Suppressor macrophage treated with lipopolysaccharide for 4 hours (primary cell): ENCODE measurements at places on chromosomes 1 and 21.
A peak's percentile ranks its signal among the peaks of the same experiment; 100 is the strongest.

- no peak for DNase-seq
Measured at GRCh38 chr1:208866386-208866955, 622.3 kb upstream of the PLXNA2 start.

DNA sequence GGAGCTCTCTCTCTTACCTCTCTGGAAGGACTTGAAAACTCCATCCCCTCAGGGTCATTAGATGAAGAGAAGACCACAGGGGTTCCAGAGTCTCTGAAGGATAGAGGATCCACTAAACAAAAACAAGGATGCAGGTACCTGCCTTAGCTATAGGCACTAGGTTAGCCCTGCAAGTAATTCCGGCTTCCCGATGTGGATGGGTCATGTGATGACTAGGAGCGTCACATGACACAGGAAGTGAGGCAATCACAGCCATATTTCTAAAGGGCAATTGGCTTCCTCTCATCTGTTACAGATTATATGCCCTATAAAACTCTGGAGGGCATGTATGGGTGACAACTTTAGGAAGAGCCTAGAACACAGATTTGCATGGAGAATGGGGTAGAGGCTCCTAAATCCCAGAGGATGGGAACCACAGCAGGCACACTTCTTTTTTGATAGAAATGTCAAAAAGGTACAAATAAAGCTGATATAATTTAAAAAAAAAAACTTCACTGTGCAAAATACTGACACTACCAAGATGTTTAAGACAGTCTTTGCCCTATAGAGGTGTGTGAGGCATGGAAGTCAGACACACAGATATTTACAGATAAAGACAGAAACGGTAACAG lies 14.1 kb downstream of the ENTREP3 start:
- DNase-seq, result peak; percentile 87

DNA sequence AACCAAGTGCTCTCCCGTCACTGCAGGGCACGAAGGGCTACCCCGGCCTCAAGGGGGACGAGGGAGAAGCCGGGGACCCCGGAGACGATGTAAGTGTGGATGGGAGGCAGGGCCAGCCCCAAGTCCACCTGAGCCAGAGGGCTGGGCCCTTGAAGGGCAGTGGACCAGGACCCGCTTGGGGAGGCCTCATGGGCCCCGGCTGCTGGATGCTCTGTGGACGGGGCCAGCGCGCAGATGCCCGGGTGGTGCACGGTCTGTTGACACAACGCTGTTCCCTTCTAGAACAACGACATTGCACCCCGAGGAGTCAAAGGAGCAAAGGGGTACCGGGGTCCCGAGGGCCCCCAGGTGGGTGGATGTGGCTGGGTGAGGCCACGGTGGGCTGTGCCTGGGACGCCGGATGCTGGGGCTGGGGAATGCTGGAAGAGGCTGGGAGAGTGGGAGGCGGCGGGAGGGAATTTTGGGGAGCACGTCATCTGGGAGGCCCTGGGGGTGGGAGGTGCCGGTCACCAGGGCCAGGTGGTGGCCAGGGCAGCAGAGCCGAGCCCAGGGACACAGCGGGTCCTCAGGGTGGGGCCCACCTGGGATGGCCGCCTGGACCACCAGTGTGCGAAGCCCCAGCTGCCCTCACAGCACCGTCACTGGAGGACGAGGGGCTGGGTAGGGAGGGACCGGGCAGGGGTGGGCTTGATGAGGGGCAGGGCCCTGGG lies 17.5 kb downstream of the COL6A1 start:
- DNase-seq, result no peak

GRCh38 chr1:241591317-241591716 lies 48.9 kb downstream of the CHML start:
- peak; percentile 74 for DNase-seq

GRCh38 chr1:46607345-46608130 lies 3.5 kb upstream of the MKNK1 start:
- DNase-seq, result no peak

DNA sequence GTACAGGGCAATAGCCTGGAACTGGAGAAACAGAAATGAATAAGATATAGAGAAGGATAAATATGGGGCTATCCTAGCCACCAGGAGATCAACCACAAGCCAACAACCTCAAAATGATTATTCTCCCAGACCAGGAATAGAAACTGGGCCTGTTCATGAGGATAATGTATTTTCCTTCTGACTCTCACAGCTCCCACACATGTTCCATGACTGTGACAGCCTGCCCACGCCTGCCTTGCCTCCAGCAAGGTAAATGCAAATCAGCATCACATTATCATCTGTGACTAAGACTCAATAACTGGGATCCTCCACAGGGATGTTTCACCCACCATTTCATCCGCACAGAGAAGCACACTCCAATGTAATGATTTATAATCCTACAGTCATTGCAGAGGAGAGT lies 3.3 kb downstream of the ENSA start:
- DNase-seq, result no peak

DNA sequence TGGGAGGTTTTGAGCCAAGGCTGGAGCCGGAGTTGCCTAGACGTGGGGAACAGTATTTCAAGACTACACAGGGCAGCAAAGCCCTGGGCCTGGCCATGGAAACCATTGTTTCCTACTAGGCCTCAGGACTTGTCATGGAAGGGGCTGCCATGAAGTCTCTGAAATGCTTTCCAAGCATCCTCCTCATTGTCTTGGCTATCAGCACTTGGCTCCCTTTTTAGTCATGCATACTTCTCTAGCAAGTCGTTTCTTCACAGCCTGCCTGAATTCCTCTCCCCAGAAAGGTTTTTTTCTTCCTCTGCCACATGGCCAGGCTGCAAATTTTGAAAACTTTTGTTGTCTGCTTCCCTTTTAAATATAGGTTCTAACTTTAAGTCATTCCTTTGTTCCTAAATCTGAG lies 406.6 kb upstream of the TMPRSS15 start:
- no peak for DNase-seq

- DNase-seq, result no peak
Measured at GRCh38 chr1:193199940-193200339, 13.5 kb upstream of the B3GALT2 start.

DNA sequence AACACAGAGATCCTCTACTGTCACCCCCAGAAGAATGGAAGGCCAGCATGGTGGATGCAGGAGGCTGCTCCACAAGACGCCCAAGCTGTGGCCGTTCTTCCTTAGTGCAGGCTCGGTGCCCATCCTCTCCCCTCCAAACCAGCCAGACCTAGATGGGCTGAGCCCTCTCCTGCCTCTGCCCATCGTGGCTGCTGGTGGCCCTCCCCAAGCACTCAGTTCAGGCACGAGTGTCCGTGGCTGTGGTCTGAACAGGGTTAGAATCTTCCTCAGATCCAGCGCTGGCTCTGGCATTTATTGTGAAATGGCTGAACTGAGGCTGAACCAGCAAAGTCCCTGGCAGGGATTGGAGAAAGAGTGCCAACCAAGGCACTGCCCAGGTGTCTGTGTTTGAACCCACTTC lies 59.5 kb downstream of the TRIM11 start:
- DNase-seq, result no peak

DNA sequence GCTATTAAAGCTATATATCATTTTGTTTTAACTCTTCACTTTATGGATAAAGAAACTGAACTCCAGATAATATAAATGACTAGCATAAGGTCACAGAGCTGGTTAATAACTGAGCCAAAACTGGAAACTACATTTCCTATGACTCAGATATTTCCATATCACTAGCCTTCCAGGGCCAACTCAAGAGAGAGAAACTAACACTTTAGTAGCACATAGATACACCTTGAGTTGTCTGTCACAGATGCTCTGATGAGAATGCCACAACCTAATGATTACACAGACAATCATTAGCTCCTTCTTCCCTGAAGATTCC lies 40.7 kb downstream of the NME7 start:
- peak; percentile 32 for DNase-seq

DNA sequence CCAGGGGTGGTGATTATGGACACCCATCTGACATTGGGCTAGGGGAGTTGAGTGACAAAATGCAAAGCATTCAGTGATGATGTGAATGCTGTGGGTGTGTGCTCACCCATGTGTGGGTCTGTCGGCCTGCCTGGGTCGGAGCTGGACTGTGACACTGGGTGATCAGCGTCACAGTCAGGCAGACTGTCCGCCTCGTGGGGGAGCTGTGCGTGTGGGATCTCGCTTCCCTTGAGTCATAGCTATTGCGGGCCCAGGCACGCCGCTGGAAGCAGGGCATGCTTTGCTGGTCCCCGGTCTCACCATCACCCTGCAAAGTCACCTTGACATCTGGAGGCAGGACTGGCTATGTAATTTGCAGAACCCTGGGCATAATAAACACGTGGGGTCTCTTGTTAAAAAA lies 156.9 kb upstream of the IGSF21 start:
- no peak for DNase-seq

- DNase-seq, result peak; percentile 20
Measured at GRCh38 chr1:79323239-79324025, 316.9 kb upstream of the ADGRL4 start.

GRCh38 chr1:233614743-233615521 lies 1.0 kb downstream of the KCNK1 start:
- no peak for DNase-seq

- peak; percentile 72 for DNase-seq
Measured at GRCh38 chr1:24830680-24831272, 85.5 kb downstream of the CLIC4 start.

DNA sequence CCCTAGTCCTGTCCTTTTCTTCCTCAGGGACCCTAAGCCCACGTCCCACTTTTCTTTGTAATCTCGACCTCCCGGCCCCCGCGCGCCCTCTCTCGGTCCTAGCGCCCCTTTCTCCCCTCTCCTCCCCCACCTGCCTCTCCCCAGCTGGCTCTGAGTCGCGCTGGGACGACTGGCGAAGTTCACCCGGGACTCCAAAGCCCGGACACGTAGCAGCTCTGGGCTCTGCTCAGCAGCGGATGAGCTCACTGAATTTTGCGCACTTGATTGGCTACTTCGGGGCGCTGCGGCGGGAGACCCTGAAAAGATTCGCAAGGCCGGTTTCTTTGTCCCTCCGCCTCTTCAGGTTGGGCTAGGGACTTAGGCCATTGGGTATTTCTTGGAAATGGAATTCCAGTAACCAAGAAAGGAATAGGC lies 16.3 kb upstream of the ACKR1 start:
- DNase-seq, result peak; percentile 48

DNA sequence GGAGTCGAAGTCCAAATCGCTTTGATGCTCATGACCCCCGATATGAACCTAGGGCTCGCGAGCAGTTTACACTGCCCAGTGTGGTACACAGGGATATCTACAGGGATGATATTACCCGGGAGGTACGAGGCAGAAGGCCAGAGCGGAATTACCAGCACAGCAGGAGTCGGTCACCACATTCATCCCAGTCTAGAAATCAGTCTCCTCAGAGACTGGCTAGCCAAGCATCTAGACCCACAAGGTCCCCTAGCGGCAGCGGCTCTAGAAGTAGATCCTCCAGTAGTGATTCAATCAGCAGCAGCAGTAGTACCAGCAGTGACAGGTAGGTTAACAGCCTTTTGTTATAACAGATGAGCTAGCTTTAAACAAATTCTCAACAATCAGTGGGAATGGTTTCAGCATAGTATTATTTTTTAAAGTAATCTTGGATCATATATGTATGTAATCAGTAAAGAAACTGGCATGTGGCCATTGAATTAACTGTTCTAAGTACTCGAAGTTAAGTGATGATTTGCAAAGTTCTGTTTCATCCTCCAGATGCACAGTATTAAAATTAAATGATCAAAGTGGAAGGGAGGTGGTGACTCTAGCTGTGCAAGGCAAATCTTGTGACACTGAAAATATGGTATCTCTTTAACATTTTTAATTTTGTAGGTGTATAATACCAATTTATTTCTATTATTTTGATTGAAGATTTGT lies 29.0 kb downstream of the SPEN start:
- no peak for DNase-seq

- no peak for DNase-seq
Measured at GRCh38 chr1:185409345-185409744, 92.3 kb upstream of the IVNS1ABP start.

DNA sequence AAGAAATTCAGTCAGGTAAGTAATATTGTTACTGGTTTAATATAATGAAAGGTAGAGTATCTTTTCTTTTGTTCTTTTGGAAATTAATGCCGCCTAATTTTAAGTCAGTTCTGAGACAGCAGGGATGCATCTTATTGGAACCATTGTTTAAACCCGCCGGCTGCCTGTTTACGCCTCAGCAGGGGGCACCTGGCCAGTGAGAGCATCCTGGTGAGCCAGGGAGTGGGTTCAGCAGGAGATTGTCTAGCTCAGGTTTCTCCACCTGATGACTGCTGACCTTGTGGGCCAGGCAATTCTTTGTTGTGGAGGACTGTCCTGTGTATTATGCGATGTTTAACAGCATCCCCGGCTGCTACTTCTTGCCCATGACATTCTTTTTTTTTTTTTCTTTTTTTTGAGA lies 30.2 kb downstream of the CHAF1B start:
- no peak for DNase-seq

GRCh38 chr1:235138821-235139220 lies 10.2 kb upstream of the TOMM20 start:
- no peak for DNase-seq

DNA sequence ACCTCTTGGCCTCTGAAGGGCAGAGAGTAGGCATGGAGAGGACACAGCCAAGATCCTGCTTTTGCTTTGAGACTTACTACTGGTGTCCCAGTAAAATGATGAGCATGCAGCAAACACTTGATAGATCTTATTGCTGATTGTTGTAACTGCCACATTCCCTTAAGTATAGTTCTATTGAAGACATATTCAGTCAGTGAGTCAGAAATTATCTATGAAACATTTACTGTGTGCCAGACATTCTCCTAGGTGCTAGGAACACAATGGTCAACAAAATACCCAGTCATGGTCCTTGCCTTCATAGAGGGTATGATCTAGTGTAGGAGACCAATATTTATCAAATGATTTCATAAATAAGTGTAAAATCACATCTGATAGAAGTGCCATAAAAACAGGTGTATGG lies 13.6 kb downstream of the STYXL2 start:
- DNase-seq, result no peak

DNA sequence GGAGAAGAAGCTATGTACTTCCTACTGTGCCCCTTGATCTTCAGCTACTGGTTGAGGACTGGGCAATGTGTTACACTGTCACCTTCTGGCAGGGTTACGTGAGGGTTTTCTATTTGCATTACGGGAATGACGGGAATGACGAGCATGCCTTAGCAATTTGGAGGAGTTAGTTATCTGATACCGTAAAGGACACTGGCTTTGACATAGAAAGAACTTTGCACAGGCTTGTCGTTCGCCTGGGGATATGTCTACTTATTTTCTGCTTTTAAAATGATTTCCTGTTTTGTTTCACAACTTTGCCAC lies 19.8 kb upstream of the ACBD6 start:
- DNase-seq, result no peak

- DNase-seq, result no peak
Measured at GRCh38 chr1:19864570-19865160, 17.5 kb upstream of the OTUD3 start.

DNA sequence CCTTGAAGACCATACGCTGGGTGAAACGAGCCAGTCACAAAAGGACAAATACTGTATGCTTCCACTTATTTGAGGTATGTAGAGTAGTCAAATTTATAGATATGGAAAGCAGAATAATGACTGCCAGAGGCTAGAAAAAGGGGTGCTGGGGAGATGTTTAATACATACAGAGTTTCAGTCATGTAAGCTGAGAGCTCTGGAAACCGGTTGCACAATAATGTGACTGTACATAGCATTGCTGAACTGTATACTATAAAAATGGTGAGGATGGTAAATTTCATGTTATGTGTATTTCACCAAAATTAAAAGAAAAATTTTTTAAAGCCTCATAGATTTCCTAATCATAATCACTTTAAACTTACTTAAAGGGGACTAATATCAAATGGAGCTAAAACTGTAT lies 110.8 kb downstream of the ZZZ3 start:
- DNase-seq, result no peak

GRCh38 chr1:206752481-206752880 lies 18.1 kb upstream of the IL19 start:
- no peak for DNase-seq
